ENCODE measurements at places on chromosomes 13 and 19. TPM values are rescaled to one million over a fixed set of nuclear protein-coding genes. Genes with fewer than 3 reads are reported as not detected.

GRCh38 chr19:54255105-54255775, 1.8 kb downstream of the LILRB5 start:
- H3K4me3 ChIP-seq, result no peak overlapping the region
- no peak overlapping the region for H3K27ac ChIP-seq
- no peaks in the 10 kb centered on the region for H3K36me3 ChIP-seq
- no peaks in the 10 kb centered on the region for H3K4me1 ChIP-seq
- no peak for DNase-seq

GRCh38 chr13:113668491-113668971, 1.5 kb downstream of the GRK1 start:
- no peak overlapping the region for H3K27ac ChIP-seq
- DNase-seq, result no peak
- no peaks in the 10 kb centered on the region for H3K36me3 ChIP-seq
- no peak overlapping the region for H3K4me3 ChIP-seq

GRCh38 chr13:58119351-58119750, 487.8 kb downstream of the PCDH17 start:
- no peaks in the 10 kb centered on the region for H3K36me3 ChIP-seq
- H3K27ac ChIP-seq, result no peak overlapping the region
- no peaks in the 10 kb centered on the region for H3K4me1 ChIP-seq
- no peak overlapping the region for H3K4me3 ChIP-seq

GRCh38 chr13:48790966-48791365, 137.2 kb downstream of the CYSLTR2 start:
- no peaks in the 10 kb centered on the region for H3K27me3 ChIP-seq
- H3K4me3 ChIP-seq, result no peak overlapping the region
- H3K4me1 ChIP-seq, result no peaks in the 10 kb centered on the region
- no peak for DNase-seq

GRCh38 chr13:20349564-20350381, 117.7 kb upstream of the GJB6 start:
- no peaks in the 10 kb centered on the region for H3K36me3 ChIP-seq
- H3K4me3 ChIP-seq, result no peak overlapping the region
- H3K27ac ChIP-seq, result no peak overlapping the region
- DNase-seq, result no peak
- no peaks in the 10 kb centered on the region for H3K27me3 ChIP-seq

DNA sequence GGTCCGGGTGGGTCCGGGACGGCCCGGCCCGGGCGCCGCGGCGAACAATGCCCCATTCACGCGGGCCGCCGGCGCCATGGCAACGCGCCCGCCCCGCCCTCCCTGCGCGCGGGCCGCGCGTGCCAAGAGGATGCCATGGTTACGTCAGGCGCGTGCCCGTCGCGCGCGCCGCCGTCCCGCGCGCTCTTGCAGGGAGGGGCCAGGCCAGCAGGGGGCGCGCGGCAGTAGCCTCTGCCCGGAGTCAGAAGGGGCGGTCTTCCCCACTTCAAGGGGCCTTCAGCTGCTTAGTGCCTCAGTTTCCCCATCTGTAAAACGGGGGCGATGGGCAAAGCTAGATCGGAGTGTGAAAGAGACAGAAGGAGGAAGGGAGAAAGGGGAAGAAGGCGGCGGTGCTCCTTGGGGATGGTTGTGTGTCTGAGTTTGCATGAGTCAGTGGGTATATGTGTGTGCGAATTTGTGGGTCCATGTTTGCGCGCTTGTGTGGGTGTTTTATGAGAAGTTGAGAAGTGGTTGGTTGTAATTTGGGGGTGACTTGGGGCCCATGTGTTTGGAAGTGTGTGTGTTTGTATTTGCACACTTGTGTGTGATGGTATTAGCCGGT, 11.6 kb upstream of the NFIX start:
- H3K27me3 ChIP-seq, result peaks cover 21% of the 10 kb centered on the region
- no peak overlapping the region for H3K4me3 ChIP-seq
- DNase-seq, result peak; percentile 89

The EXOSC5 gene
- 21.2 TPM for polyA plus RNA-seq
